ENCODE measurements at places on chromosomes 7 and 10.

- DNase-seq = no peak
These were observed 255.4 kb downstream of the ELMO1 start for GRCh38 chr7:37193087-37193774.

DNA sequence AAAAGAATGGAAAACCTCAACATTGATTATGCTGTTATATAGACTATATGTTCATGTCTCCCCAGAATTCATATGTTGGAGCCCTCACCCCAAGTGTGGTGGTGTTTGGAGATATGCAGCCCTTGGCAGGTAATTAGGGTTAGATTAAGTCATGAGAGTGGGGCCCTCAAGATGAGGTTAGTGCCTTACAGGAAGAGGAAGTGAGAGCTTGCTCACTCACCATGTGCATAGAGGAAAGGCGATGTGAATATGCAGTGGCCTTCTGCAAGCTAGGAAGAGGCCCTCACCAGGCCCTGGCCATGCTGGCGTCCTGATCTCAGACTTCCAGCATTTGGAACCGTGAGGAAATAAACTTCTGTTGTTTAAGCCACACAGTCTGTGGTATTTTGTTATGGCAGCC, 14.8 kb downstream of the ZNF33A start:
- DNase-seq = no peak

DNA sequence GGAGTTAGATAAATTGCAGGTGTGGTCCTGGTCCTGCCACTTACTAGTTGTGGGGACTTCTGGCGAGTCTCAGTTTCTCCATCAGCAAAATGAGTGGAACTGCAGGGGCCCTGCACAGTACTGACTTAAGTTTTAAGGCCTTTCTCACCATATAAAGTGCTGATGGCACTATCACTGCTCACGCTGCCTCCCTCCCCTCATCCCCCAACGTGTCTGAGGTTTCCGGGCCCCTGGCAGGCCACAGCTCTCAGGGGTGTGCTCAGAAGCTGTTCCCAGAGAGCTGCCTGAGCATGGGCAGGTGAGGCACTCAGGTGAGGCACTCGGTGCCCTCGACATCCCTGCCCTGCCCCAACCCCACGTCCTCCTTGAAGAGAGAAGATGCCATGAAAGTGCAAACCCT, 74.2 kb downstream of the VOPP1 start:
- DNase-seq = no peak

DNA sequence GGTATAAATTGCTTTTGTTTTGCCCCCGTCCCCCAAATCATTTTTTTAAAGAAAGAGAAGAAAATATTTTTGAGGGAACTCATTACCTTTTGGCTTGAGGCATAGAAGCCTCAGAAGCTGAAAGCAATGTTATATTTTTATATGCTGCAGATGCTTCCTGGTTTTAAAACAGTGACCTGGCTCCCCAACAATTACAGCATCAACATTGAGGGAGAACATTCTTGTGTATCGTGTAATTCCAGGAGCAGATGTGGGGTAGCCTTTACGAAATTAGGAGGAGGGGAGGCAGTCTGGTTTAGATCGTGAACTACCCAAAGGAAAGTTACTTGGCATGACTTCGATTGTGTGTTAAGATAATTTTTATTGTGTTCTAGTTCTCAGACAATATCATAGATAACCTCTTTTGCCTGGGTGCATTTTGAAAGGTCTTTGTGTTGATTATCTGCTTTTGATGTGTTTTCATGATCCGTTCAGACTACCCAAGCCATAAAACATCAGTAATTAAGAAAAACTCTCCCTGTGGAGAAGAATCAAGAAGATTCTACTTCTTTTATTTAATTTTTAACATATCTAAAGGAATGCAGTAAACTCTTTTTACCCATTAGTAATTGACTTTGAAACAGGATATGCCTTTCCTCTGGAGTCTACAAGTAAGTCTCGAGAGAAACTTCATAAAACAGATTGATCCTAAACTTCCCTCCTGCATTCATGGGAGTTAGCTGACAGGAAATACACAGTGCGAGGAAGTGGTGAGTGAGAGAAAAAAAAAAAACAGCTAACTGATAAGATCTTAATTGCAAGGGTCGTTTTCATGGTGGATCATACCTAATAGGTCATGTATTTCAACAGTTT, 141.4 kb downstream of the KIAA1217 start:
- DNase-seq = no peak

DNA sequence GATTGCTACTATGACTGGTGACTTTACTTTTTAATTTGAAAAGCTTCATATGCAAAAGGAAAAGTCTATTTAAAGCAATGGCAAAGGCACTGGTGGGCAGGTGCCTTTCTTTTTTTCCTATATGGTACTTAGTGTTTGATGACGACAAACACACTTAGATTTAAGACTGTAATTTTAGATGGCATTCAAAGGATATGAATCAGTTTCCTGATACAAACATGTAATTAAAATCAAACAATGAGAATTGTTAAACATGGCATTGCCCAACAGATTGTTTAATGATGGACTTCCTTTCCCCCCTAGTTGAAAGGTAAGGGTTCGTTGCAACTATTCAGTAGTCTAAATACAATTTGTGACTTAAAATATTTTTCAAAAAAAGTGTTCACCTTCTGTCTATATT, 106.5 kb upstream of the SEMA3C start:
- DNase-seq = no peak

GRCh38 chr10:49322371-49323170, 23.6 kb downstream of the C10orf71 start:
- no peak for DNase-seq

All from stimulated activated CD4-positive, alpha-beta T cell treated with anti-CD3 and anti-CD28 coated beads, Interleukin-12 subunit alpha, Interleukin-12 subunit beta, amount 100 ng/mL, for 4 hours (primary cell).